Activated CD8-positive, alpha-beta T cell treated with anti-CD3 and anti-CD28 coated beads for 36 hours (primary cell): ENCODE measurements at places on chromosomes 13 and 19. TPM values are rescaled to one million over a fixed set of nuclear protein-coding genes. Genes with fewer than 3 reads are reported as not detected.
A peak's percentile ranks its signal among the peaks of the same experiment; 100 is the strongest.

DNA sequence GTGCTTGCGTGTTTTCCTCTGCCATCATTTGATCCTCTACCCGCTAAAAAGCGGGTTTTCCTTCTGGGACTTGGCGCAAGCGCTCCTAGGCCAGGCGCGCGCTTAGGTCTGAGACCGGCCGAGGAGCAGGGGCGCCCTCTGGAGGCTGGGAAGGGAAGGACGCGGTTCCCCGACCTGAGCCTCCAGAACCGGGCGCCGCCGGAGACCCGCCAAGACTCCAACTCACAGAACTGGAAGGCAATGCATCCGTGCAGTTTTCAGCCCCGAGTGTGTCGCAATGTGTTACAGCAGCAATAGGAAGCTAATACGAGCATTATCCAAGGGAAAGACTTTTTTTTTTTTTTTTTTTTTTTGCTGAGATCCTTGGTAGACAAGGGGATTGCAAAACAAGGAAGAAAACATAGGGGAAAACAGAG lies 190.9 kb downstream of the COL4A1 start:
- H3K4me1 ChIP-seq, result no peaks in the 10 kb centered on the region
- no peak overlapping the region for H3K4me3 ChIP-seq
- H3K36me3 ChIP-seq, result no peaks in the 10 kb centered on the region
- H3K27ac ChIP-seq, result no peak overlapping the region
- H3K27me3 ChIP-seq, result peaks cover 16% of the 10 kb centered on the region

Gene GIPR
- 5.9 TPM for total RNA-seq

DNA sequence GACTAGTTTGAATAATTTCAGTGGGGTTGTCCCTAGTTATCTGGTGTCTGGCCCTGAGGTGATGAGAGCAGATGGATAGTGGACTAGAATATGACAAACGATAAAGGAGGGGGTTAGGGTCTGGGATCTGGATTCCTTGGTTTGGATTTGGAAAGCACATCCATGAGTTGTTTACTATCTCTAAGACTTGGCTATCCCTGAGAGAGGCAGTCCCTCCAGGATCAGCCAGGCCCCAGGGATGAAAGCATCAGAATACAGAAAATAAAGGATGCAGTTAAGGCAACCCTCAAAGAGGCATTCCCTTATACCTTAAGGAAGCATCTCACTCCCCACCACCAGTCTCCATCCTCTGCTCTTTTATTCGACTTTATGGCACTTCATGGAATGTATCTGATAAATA lies 230.7 kb downstream of the NHLRC3 start:
- no peak for DNase-seq
- no peaks in the 10 kb centered on the region for H3K36me3 ChIP-seq
- H3K27me3 ChIP-seq, result peaks cover 18% of the 10 kb centered on the region

DNA sequence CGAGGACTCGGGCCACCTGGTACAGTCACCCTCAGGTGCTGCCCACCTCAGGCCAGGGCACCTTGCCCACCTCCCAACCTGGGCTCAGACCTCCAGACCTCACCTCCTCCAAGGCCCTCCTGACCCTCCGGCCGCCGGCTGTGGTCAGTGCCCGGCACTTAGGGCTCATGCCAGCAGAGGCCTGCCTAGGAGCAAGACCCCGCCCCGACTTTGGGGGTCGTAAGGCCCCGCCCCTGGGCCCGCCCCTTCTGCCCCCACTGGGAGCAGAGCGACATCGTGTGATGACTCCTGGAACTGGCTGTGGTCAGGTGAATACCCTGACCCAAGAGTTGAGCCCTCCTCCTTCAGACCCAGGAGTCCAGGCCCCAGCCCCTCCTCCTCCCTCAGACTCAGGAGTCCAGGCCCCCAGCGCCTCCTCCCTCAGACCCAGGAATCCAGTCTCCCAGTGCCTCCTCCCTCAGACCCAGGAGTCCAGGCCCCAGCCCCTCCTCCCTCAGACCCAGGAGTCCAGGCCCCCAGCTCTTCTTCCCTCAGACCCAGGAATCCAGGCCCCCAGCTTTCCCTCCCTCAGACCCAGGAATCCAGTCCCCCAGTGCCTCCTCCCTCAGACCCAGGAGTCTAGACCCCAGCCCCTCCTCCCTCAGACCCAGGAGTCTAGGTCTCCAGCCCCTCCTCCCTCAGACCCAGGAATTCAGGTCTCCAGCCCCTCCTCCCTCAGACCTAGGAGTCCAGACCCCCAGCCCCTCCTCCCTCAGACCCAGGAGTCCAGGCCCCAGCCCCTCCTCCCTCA lies at the start of gene SBK2:
Gene SBK2, minus strand, starts transcription at position 183 of the 790 bp plus-strand sequence. CDS start 839 bp downstream, outside the sequence.
- H3K27ac ChIP-seq, result no peak within 1 kb of the TSS
- H3K36me3 ChIP-seq, result no peaks in the 10 kb centered on the region
- DNase-seq, result no peak

DNA sequence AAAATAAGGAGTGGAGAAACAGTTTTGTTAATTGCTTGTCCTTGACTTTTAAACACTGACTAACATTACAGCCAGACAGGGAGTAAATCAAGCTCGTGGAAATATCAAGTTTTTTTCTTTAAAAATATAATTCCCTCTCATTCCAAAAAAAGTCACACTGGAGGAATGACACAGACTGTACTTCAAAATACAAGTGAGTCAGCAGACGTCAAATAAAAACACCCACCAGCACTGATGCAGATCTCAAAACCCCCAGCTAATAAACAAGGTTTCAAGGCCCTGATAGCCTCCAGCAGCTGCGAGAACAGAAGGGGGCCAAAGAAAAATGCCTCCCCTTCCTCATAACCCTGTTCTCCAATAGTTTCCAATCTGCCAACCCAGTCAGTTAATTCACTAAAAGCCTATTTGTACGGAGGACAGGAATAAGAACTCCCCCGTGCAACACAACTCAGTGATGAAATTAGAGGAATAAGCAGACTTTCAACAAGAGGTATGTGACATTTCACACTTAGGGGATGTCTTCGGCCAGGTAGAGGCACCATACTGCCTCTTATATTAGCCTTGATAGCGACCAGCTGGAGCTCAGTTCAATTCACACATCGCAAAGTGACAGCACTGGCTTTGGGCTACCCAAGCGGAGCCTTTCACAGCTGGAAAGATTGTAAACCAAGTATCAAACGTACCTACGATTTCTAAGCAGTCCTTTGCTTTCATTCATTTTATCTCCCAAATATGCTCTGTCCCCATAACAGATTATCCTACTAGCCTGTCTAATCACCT lies 561.0 kb upstream of the KLF12 start:
- DNase-seq, result no peak
- no peaks in the 10 kb centered on the region for H3K4me1 ChIP-seq
- H3K27me3 ChIP-seq, result peaks cover under 1% of the 10 kb centered on the region
- H3K36me3 ChIP-seq, result no peaks in the 10 kb centered on the region
- H3K27ac ChIP-seq, result no peak overlapping the region
- H3K4me3 ChIP-seq, result no peak overlapping the region

DNA sequence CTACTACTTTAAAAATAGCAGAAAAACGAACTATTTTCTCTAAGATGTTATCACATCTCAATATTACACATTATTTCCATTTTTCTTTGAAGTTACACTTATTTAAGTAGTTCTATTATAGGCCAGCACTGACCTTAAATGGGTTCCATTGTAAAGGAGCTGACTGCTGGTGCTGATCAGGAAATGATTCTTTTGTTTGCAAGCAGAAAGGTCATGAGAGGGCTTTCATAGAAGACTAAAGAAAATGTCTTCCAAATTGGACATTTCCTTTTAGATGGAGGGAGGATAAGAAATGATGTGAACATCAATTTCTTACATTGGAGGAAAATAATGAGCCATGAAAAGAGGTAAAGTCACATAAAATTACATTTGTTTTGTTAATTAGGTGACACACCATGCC lies 96.2 kb downstream of the SUCLA2 start:
- H3K4me3 ChIP-seq, result no peak overlapping the region
- no peak for DNase-seq
- H3K36me3 ChIP-seq, result peaks cover 6% of the 10 kb centered on the region
- H3K4me1 ChIP-seq, result peaks cover 3% of the 10 kb centered on the region
- no peaks in the 10 kb centered on the region for H3K27me3 ChIP-seq
- H3K27ac ChIP-seq, result no peak overlapping the region

DNA sequence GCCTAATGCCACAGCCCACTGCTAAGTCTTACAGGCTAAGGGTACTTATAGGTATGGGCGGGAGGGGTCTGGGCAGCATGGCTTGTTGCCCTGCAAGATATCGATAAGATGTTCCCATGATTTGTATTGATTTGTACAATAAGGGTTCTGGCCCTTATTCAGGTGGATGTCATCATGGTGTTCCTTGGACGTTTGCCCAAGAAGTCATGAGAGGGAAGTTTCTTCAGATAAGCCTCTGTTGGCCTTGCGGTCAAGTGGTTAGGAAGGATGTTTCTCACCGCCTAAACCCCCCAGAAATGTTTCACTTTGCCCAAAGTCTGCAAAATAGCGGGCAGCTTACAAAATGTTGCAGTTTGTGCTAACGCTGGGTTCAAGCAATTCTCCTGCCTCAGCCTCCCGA lies 7.3 kb downstream of the PARP4 start:
- H3K27ac ChIP-seq, result no peak overlapping the region
- DNase-seq, result no peak
- no peaks in the 10 kb centered on the region for H3K27me3 ChIP-seq
- no peak overlapping the region for H3K4me3 ChIP-seq
- peaks cover 26% of the 10 kb centered on the region for H3K36me3 ChIP-seq

DNA sequence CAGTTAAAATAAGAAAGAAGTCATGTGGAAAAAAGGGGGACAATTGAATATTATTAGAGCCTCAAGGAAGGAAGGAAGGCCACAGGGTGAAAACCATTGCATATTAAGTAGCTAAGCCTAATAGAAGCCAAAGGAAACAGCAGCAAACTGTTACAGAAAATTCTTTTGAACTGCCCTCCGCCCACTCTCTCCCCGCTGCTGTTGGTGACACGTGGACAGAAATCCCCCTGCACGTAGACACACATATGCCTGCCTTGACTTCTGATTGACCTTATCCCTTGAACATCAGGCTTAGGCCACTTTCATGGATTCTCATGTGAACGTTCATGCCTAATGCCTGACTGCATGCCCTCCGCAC lies 229.1 kb downstream of the KCNRG start:
- no peaks in the 10 kb centered on the region for H3K36me3 ChIP-seq
- peak overlapping the region; percentile 62 for H3K27ac ChIP-seq
- DNase-seq, result peak; percentile 62
- H3K4me3 ChIP-seq, result no peak overlapping the region
- peaks cover 37% of the 10 kb centered on the region for H3K4me1 ChIP-seq

- peaks cover 57% of the 10 kb centered on the region for H3K4me1 ChIP-seq
- H3K27ac ChIP-seq, result peak overlapping the region; percentile 35
- peak; percentile 72 for DNase-seq
- no peak overlapping the region for H3K4me3 ChIP-seq
- peaks cover 18% of the 10 kb centered on the region for H3K36me3 ChIP-seq
These were observed 124.1 kb downstream of the COG6 start for GRCh38 chr13:39779337-39780265.

GRCh38 chr19:13122275-13122878 lies 4.3 kb downstream of the NACC1 start:
- peak overlapping the region; percentile 22 for H3K4me3 ChIP-seq
- peaks cover 47% of the 10 kb centered on the region for H3K4me1 ChIP-seq

Gene FFAR3
- total RNA-seq, result 1.2 TPM

DNA sequence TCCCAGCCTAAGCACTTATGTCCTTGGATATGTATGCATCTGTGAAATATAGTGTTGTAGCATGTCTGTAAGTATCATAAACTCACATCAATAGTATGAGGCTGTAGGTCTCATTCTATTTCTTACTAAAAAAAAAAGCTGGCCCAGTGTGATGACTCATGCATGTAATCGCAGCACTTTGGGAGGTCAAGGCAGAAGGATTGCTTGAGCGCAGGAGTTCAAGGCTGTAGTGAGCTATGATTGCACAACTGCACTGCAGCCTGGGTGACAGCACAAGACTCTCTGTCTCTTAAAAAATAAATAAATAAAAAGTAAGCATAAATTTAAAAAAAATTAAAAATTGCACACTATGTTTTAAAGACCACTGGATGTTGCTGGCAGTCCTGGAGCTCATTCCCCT lies 79.1 kb upstream of the SPATA13 start:
- no peak overlapping the region for H3K27ac ChIP-seq
- H3K4me1 ChIP-seq, result peaks cover 3% of the 10 kb centered on the region
- H3K27me3 ChIP-seq, result peaks cover 2% of the 10 kb centered on the region
- H3K36me3 ChIP-seq, result no peaks in the 10 kb centered on the region
- H3K4me3 ChIP-seq, result no peak overlapping the region

DNA sequence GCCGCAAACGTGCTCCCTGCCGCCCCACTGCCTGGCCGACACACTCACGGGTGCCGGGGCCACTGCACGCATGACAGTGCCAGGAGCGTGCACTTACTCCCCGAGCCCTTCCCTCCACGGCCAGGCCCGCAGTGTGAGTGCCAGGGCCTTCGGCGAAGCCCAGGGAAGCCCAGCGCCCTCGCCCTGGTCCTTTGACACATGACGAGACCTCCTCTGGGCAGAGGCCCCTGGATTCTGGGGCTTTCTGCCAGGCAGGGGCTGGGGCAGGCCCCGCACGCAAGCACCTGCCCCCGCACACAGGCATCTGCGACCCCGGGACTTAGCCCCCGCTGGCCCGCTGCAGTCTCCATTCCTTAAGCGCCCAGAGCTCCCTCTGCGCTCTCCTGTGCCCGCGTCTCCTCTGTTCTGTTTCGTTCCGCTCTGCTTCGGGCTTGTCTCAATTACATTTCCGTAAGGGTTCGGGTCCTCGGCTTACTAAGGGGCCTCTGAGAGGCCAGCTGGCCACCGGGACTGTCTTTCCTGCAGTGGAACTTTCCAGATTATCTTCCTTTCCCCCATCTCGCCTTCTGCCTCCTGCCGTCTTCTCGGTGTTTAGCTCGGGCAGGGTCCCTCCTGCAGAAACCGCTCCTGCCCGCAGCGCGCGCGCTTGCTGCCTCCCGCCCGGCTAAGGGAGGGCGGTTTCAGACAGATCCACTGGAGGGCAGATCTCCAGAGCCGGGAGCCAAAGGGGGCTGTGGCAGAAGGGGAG lies 98.8 kb downstream of the ING1 start:
- H3K36me3 ChIP-seq, result no peaks in the 10 kb centered on the region
- no peak for DNase-seq
- peaks cover 36% of the 10 kb centered on the region for H3K27me3 ChIP-seq

DNA sequence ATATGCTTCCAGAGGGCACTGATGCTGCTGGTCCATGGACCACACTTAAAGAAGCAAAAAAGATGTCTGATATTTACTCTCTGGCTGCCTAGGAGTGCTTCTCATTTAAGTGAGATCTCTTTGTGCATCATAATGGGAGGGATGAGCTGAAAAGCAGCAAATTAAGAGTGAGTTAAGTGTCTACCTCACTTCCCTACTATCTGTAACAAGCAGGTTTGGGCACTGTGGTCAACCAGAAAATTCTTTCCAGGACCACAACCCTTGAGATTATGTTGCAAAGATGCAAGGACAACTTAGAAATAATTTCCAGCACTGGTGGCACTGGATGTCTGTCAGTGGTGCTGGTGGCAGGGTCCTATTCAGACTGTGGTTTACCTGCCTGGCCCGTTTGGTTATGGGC lies 52.1 kb upstream of the USPL1 start:
- no peak overlapping the region for H3K4me3 ChIP-seq
- H3K4me1 ChIP-seq, result peaks cover 19% of the 10 kb centered on the region
- H3K27me3 ChIP-seq, result no peaks in the 10 kb centered on the region
- no peak overlapping the region for H3K27ac ChIP-seq
- peak; percentile 39 for DNase-seq
